ENCODE measurements at places on chromosomes 12 and 14.

DNA sequence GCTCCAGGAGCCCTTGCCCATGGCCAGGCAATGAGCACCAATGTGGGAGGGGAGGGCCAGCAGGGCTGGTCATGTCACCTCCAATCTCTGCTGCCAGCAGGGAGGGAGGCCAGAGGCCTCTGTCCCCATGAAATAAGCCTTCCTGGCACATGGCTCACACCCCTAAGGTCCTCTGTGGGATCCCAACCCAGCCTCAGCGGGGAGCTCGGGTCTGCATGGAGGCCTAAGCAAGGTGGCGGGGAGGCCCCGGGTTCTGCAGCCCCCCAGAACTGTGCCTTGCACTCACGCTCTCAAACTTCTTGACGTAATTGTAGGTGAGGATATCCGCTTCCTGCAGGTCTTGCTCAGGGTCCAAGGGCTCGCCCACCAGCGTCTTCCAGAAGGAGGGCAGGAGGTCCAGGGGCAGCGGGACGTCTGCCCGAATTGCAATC lies 41.7 kb downstream of the TRAFD1 start:
- DNase-seq, result no peak

DNA sequence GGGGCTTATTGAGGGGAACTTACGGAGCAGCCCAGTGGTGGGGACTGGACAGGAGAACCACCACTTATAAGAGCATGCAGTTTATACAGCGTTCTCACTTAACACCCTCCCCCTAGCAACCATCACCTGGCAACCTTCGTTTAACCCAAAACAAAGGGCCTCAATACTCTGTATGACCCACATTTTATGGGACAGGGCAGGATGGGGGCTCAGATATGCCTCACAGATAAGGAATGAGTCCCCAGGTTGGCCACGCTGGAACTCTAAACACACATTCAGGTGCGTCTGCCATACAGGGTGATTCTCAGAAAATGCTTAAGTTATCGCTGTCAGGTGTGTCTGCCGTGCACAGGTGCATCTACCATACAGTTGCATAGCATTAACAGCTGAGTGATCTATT lies 99.2 kb downstream of the GCH1 start:
- no peak for DNase-seq

- DNase-seq, result no peak
Measured at GRCh38 chr14:73740618-73741326, 26.6 kb upstream of the PNMA1 start.

- no peak for DNase-seq
Measured at GRCh38 chr14:32473464-32473855, 144.4 kb downstream of the AKAP6 start.

DNA sequence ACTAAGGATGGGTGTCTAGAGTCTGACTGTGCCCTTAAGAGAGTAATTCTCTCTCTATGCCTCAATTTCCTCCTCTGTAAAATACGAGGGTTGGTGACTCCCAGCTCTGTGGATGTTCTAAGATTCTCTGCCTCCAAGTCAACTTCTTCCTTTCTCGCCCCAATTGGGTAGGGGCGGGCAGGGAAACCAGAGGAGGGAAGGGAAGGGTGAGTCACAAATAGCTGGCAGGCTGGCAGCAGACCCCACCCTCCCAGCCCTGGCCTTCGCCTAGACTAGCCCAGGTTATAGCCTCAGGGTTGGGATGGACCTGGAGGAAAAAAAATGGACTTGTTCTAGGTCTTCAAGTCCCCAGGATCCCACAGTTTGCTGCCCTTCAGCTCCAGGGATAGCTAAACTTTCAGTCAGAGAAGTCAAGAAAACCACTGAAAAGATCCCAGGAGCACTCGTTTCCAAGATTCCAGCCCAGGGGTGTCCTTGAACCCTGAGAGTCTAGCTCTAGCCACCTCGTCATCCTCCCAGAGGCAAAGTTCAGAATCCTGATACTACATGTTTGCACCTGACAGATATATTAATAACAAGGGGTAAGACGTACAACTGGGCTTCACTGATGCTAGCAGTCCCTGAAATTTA lies 2.3 kb downstream of the DGKA start:
- DNase-seq, result no peak

DNA sequence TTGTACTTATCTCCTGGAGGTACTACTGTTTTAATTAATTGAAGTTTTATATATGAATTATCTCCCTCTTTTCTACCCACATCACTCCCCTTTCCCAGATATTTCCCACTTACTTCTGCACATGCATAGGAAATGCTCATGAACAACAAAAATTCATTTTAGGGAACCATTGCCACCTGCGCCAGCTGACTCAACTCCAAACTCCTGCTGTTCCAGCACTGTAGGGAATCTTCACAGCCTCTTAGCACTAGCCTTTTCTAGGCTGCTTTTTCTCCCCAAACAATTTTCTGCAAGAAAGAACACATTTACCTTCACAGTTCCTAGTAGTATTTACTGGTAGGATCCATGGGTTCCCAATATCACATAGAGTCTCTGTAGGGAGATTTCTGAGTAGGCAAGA lies 268.4 kb downstream of the LRFN5 start:
- DNase-seq, result no peak

DNA sequence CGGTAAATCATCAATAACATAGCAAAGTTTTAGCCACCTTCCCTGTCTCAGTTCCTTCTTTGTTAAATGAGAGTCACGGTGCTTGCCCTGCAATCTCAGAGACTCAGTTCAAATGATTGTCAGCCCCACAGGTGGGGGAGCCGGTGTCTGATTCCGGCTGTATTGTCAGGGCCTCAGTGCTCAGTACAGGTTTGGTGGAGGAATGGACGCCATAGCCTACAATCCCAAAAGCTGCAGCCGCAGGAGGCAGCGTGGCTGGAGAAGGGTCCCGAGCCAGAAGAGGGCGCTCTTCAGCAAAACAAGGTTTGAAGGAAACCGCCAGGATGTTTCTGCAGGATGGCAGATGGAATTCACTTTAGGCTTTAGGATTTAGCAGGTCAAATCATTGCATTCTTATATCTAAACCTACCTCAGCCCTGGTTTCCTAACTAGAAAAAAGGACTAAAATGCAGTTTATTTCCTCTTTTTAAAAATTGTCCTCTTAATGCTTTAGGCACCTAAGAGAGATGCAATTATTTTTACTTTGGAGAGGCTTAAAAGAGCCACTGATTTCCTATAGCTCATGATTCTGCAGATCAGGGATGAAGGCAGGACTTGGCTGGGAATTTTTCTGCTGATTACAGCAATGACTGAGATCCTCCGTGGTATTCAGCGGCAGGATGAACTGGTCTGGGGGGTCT lies 29.2 kb downstream of the FOS start:
- no peak for DNase-seq

DNA sequence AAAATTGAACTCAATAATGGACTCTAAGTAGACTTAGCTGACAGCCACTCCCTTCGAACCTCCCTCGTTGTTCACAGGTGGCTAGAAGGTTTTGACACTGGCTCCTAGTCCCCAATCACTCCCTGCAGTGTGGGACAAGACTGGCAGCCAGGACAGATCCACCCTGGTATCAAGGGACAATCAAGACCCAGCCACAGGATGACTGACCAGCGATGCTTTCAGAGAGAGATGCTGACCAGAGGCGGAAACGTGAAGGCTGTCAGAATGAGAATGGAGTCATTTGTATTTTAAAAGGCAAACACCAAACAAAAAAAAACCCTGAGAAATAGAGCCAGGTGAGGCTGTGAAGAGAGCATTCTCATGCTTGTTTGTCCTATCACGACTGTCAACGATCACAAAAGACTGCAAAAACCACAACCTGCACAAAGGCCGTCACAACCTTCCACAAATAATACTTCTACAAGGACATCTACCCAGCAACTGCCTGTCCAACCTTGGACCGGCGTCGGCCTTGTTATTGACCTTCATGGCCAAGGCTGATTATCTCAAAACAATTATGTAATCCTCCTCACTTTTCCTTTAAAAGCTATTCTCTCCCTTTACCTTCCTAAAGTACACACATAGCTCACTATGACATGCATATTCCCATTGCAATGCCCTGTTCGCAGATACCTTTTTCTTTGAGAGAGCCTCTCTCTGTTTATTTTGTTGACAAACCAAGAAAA lies 13.2 kb downstream of the EIF5 start:
- DNase-seq, result no peak

Data from activated CD8-positive, alpha-beta memory T cell treated with anti-CD3 and anti-CD28 coated beads for 1 hour (primary cell).